Chondrocyte (in vitro differentiated cells): ENCODE measurements at places on chromosomes 12 and 14. TPM values are rescaled to one million over a fixed set of nuclear protein-coding genes. Genes with fewer than 3 reads are reported as not detected.

GRCh38 chr14:101495827-101496775, 65.2 kb upstream of the DIO3 start:
- DNase-seq, result peak; percentile 82

The PLEKHG7 gene
- not detected in 3 replicates for total RNA-seq

- no peak for DNase-seq
Measured at GRCh38 chr14:75280831-75281653, 2.4 kb downstream of the FOS start.

The DENR gene
- 46.3 to 57.6 TPM (median 49.6 TPM) in 3 replicates for total RNA-seq

The NTF3 gene
- 0.80 to 2.6 TPM (median 2.5 TPM) in 3 replicates for total RNA-seq

DNA sequence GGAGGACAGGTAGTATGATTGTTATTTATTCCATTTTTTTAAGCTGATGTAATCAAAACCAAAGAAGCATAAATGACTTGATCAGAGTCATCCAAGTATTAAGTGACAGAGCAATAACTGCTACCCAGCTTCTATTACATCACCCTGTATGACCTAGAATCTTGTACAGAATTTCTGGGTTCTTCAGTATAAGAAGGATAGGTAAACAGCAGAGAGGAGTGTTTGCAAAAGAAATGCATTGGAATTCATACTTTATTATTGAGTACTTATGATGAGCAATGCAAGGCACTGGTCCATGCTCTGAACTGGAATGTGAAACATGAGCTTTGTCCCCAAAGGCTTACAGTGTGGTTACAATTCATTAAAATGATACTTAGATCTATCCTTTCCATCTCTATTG, 916.8 kb downstream of the DIO2 start:
- no peak for DNase-seq

- DNase-seq, result peak; percentile 30
Measured at GRCh38 chr12:117119592-117120198, 20.5 kb upstream of the TESC start.

DNA sequence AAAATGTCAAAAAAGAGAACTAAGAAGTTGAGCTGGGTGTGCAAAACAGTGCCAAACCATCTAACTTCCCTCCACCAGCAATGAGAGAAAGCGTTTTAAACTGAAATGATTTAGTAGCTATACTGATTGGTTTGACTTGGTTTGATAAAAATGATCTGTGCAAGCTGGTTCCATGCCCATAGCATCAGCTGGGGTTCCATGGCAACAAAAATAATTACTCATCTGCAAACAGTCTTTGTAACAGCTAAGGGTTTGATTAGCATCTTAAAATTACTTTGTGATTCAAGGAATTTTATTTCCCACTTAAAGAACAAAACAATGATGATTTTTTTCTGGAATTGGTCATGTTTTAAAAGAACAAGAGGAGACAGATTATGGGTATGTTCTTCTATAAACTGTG, 15.0 kb upstream of the BICD1 start:
- no peak for DNase-seq

GRCh38 chr12:7219599-7220243, 30.2 kb downstream of the PEX5 start:
- DNase-seq, result no peak

- no peak for DNase-seq
Measured at GRCh38 chr14:78074561-78074960, 95.6 kb upstream of the NRXN3 start.

DNA sequence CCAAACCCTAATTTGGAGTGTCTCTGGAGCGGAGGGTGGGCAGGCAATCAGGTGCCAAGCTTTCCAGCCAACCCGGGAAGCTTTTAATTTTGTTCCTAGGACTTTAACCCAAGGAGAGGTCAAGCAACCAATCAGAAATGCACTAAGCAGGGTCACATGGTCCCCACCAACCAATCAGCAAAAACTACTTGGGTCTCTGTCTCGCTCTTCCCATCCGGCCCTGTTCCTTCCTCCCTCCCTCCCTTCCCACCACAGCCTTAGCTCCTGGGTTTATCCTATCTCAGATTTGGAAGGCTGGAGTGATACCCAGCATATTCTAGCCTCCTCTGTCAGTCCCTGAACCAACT, 7.3 kb downstream of the HOXC5 start:
- DNase-seq, result no peak

DNA sequence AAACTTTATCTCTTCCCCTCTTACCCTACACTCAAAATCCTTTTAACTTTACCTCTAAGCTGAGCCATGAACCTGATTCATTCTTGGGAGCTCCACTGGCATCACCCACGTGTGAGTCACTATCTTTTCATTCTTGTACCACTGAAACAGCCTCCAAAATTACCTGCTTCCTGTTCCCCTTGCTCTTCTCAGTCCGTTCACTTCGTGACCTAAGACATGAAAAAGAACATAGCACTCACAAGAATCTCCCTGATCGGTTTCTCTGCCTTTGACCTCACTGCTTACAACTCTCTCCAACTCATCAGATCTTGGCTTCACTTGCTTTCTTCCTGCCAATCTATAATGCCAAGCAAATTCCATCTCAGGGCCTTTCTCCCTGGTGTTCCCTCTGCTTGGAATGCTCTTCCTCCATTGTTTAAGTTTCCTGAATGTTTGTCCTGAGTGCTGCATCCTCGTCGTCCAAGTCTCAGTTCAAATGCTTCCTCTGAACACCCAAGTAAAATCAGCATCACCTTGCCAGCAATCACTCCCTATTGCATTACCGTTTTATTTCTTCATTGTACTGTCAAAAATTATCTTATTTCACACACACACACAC, 9.2 kb downstream of the GLIPR1 start:
- no peak for DNase-seq

DNA sequence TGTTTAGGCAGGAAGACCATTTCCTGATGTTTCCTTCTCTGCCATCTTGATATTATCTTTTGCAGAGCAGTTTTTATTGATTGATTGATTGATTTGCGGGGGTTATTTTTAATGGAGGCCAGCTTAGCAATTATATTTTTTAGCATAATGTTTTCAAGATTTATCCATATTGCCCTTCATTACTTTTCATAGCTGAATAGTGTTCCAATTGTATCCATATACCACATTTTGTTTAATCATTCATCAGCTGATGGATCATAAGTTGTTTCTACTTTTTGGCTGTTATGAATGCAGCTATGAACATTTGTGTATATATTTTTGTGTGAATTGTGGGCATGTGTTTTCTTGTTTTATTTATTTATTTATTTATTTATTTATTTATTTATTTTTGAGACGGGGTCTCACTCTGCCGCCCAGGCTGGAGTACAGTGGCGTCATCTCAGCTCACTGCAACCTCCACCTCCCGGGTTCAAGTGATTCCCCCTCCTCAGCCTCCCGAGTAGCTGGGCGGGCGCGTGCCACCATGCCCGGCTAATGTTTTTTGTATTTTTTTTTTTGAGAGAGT, 20.9 kb upstream of the RCOR1 start:
- DNase-seq, result no peak

- no peak for DNase-seq
Measured at GRCh38 chr12:94994312-94994711, 9.2 kb downstream of the NDUFA12 start.

GRCh38 chr12:57637364-57637763, 4.4 kb upstream of the B4GALNT1 start:
- no peak for DNase-seq

GRCh38 chr12:73902260-73902659, 635.4 kb upstream of the ATXN7L3B start:
- DNase-seq, result no peak

GRCh38 chr12:12877781-12878455, 13.4 kb upstream of the GPRC5A start:
- DNase-seq, result no peak

The MNAT1 gene
- total RNA-seq, result 42.4 to 71.1 TPM (median 42.7 TPM) in 3 replicates

The FSCB gene
- not detected in 3 replicates for total RNA-seq

The ESPL1 gene
- total RNA-seq, result 4.0 to 5.5 TPM (median 4.8 TPM) in 3 replicates

The PLEKHD1 gene
- 0.08 to 0.15 TPM (median 0.10 TPM) in 3 replicates for total RNA-seq

DNA sequence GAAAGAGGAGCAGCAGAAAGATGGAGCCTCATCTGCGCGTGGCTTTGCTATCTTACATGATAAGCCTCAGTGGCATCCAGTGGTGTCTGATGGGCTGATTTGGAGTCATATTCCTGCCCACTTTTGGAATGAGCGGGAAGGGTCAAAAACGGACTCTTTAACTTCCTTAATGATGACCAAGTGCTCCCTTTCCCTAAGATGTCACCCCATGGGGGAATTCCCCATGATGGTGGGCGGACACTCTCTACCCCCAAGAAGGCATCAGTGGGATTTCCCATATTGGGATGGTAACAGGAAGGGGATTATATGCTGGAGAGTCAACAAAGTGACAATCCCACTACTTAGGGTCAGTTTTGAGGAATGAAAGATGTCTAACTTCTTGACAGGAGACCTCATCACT, 110.9 kb downstream of the GPATCH2L start:
- no peak for DNase-seq

DNA sequence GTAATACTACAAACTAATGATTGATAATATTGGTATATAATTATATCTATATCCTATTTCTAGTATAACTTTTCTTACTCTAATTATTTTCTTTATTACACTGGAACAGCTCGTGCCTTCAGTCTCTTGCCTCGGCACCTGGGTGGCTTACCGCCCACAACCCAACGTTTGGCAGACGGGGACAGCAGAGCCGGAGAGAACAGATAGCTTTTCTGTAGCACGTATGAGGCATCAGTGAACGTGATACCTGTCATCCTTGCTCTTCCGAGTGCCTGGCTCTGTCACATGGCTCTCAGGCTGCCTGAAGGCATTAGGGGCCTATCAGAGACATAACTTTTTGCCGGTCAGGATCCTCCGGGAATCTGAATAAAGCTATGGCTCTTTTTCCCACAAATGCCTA, 5.5 kb downstream of the PUS1 start:
- DNase-seq, result peak; percentile 43

- DNase-seq, result no peak
Measured at GRCh38 chr12:104345234-104346066, 41.9 kb downstream of the EID3 start.

- no peak for DNase-seq
Measured at GRCh38 chr14:75449696-75450095, 21.9 kb downstream of the JDP2 start.

The PLEK2 gene
- total RNA-seq, result not detected in 3 replicates

- no peak for DNase-seq
Measured at GRCh38 chr14:34912182-34912581, 37.0 kb upstream of the BAZ1A start.

The OR11G2 gene
- total RNA-seq, result not detected in 3 replicates

- no peak for DNase-seq
Measured at GRCh38 chr12:69321351-69321750, 26.8 kb upstream of the LYZ start.

- DNase-seq, result no peak
Measured at GRCh38 chr14:72270147-72270727, 338.0 kb downstream of the RGS6 start.

- no peak for DNase-seq
Measured at GRCh38 chr14:85463512-85463911, 66.4 kb upstream of the FLRT2 start.

- no peak for DNase-seq
Measured at GRCh38 chr14:27890259-27890658, 876.3 kb upstream of the FOXG1 start.

The TAS2R50 gene
- 0.46 to 1.8 TPM (median 0.95 TPM) in 3 replicates for total RNA-seq

The PTHLH gene
- total RNA-seq, result 1.1 to 1.8 TPM (median 1.3 TPM) in 3 replicates

- DNase-seq, result no peak
Measured at GRCh38 chr12:2338991-2339431, 286.2 kb downstream of the CACNA1C start.

The CLEC1B gene
- not detected in 3 replicates for total RNA-seq

The C12orf56 gene
- 0.10 to 0.38 TPM in 2 of 3 replicates, not detected in the other for total RNA-seq

DNA sequence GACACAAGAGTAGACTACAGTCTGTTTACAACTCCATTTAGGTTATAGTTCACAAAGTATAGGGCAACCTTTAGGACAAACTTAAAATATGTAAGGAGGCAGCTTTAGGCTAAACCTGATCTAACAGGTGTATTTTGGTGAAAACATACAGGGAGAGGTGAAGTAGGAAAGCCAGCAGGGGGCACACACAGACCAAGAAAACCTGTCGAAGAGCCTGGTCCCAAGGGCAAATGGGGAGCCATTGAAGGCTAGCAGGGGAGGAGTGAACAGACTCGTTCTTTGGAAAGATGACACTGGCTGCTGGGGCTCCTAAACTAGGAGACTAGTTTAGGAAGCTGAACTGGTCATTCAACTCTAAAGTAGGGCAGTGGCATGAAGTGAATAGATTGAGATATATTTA, 138.8 kb upstream of the WSCD2 start:
- no peak for DNase-seq

GRCh38 chr12:3034067-3034750, 43.0 kb upstream of the TSPAN9 start:
- no peak for DNase-seq

- DNase-seq, result no peak
Measured at GRCh38 chr12:129459886-129460285, 443.9 kb downstream of the TMEM132D start.

The P2RX7 gene
- total RNA-seq, result 0.39 to 1.00 TPM (median 0.47 TPM) in 3 replicates

DNA sequence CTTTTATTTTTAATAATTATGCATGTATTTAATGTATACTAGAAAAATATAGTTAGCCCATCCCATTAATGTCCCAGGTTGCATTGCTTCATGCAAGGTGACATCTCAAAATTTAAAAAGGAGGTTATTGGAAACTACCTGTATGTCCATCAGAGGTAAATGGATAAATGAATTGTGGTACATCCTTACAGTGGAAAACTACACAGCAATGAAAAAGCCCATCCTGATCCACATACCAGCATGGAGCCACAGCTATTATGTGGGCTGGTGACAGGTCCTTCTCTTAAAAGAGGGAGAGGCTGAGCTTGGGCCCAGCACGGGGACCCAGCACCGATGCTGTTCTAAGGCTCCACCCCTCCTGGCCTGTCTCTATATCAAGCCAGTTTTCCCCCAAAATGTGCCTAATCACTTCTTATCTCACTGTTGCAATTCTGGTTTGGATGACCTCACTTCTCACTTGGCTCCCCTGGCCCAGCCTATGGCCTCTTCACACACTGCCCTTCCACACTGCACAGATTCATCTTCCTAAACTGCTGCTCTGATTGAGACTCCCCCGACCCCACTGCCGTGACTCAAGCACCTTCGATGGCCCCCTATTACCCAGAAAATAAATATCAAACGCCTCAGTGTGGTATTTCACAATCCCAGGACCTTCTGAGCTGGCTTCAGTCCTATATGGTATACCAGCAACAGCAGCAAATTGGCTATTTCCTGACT, 97.1 kb upstream of the NCOR2 start:
- no peak for DNase-seq

The FNTB gene
- 20.8 to 28.2 TPM (median 21.6 TPM) in 3 replicates for total RNA-seq

GRCh38 chr12:28104316-28104715, 85.9 kb upstream of the CCDC91 start:
- no peak for DNase-seq

GRCh38 chr14:105050551-105050897, 14.7 kb downstream of the GPR132 start:
- DNase-seq, result no peak

DNA sequence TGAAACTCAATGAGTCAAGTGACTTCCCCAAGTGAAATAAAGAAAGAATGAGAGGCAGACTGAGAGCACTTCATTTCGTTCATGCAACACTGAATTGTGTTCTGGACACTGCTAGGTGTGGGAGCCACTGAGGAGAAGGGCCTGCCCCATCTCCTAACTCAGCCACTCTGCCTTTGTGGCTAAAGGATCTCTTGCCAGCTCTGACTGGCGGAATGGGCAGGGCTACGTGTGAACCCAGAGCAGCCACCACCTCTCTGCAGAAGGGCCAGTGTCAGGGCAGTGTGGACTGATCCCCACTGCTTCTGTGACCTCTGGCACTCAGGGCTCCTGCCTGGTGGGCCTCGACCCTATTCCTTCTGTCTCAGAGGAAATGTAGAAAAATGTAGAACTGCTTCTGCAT, 46.5 kb upstream of the GZMB start:
- peak; percentile 65 for DNase-seq
